HS-27A (cell line): ENCODE measurements at places on chromosomes 7 and 10.
A peak's percentile ranks its signal among the peaks of the same experiment; 100 is the strongest.

- DNase-seq: no peak
These were observed 734.8 kb downstream of the TNS3 start for GRCh38 chr7:46847126-46847525.

- no peak for DNase-seq
These were observed 109.1 kb upstream of the EFCAB10 start for GRCh38 chr7:105690325-105690945.

- no peak for DNase-seq
These were observed 98.4 kb upstream of the HABP2 start for GRCh38 chr10:113454341-113455061.

DNA sequence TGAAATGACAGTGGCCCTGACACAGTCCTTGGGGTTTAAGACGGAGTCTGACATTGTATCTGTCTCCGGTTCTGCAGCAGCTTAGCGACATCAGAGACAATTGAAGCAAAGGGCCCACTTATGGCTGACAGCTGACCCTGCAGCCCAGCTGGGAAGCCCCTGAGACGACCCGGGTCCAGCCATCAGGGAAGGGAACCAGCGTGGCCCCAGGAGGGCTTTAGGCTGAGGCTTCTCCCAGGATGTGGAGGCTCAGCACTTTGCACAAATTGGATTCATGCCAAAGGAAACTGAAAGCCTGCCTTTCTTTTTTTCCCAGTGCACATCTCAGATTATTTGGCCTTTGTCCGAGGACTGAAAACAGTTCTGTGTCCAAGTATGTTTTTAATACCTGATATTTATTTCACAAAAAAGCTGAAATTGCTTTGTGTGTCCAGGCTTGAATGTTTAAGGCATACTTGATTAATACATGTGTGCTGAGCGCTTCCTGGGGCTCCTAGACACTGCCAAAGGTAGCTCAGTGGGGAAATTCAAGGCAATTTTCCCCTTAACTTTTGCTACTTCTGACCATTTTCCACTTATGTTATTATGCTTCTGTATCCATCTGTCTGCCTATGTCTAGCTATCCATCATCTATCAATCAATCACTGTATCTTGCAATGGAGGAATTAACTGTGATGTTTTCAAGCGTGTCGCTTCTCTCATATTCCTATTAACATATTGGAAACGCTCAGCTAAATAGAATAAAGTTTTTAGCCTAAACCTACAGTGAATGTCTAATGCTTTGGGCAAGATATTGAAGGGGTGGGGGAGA is 34.8 kb downstream of the KLF6 start:
- no peak for DNase-seq

DNA sequence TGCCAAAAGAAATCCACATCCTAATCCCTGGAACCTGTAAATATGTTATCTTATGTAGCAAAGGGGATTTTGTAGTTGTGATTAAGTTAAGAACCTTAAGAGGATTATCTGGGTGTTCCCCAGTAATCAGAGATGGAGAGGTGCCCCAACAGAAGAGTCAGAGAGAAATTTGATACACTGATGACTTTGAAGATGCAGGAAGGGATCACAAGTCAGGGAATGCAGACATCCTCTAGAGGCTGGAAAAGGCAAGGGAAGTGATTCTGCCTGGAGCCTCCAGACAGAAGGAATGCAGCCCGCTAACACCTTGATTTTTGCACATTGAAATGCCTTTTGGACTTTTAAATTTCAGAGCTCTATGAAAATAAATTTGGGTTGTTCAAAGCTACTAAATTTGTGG is 531.7 kb downstream of the DNAJB9 start:
- DNase-seq: no peak

DNA sequence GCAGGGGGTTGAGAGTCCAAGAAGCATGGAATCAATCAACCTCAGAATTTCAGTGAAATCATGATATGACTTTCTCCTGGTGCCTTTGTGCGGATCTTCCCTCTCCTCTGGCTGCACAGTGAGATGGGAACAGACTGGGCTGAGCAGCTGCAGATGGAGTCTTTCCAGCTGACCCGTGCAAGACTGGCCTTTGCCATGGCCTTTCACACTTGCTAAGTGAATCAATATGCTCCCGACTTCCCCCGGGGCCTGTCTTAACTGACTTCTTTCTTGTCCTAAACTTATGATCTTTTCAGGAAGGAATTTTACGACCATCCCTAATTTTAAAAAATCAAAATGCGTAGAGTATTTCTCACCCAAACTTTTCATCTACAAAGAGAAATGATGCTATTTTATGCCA is 469.9 kb downstream of the GALNT17 start:
- DNase-seq: no peak

DNA sequence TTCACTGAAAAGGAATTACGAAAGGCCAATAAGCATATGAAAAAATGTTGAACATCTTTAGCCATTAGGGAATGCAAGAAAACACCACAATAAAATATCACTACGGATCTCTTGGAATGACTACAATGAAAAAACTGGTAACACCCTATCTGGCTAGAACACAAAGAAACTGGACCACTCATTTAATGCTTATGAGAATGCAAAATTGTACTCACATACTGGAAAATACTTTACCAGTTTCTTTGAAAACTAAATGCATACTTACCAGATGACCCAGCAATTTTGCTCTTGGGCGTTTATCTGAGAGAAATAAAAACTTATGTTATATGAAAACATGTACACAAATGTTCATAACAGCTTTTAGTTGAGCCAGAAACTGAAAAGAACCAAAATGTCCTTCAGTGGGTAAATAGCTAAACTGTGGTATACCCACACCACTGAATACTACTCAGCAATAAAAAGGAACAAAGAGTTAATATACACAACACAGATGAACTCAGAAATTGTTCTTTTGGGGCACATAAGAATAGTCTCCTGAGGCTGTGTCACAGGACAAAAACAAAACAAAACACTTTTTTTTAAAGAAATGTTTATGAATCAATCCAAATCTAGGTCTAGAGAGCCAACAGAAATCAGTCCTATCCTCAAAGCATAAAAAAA is 23.5 kb downstream of the CNOT4 start:
- DNase-seq: no peak

GRCh38 chr10:82440775-82441174 is 565.8 kb downstream of the NRG3 start:
- DNase-seq: no peak

DNA sequence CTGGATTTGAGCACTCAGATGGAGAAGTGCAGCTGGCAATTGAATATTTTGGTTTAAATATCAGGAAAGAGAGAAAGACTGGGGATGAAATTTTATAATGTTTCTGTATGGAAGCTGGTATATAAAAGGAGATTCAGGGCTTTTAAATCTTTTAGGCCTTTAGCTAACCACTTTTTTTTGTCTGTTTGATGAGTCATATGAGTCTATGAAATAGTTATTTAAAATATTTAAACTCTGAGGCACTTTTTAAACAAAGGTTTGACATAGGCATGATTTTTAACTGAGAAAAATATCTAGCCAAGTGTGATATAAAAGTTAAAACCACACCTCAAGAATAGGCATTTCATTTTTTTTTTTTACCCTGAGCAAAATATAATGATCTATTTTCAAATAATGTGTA is 944.3 kb downstream of the GATA3 start:
- DNase-seq: peak; percentile 30

DNA sequence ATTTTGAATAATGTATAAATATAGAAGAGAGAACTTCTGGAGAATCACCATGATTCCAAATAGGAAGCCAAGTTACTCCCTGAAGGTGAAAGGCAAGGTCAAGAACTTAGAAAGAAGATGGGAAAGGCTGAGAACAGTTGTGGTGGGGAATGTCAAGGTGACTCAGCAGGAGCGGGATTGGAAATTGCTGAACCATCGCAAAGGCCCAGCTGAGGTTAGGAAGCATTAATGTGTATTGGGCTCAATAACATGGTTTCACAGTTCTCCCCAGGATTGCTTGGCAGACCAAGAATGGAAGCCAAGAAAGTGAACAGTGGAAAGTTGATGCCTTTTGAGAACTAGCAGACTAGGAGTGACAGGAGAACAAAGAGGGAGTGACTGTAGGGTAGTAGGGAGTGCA is 133.3 kb downstream of the VTI1A start:
- no peak for DNase-seq
